ENCODE measurements at places on chromosomes 4 and X.
A peak's percentile ranks its signal among the peaks of the same experiment; 100 is the strongest.

DNA sequence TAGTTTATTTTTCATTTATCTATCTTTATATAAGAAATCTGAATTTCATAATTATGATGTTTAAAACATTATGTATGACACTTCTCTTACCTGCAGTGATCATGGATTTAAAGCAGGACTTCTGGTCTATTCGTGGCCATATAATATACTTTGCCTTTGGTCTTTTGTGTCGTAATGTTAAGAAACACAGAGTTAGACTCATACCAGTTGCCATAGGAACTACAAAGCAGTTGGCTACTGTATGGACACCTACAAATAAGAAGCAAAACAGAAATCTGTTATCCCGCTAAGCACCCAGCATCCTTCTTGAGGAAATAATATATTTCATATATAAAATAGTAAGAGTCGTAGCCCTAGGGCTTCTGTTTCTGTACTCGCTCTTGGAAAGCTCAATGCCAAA is 4.3 kb downstream of the SEPSECS start:
- DNase-seq: no peak

GRCh38 chr4:55338486-55338885 is 7.6 kb upstream of the SRD5A3 start:
- no peak for DNase-seq

DNA sequence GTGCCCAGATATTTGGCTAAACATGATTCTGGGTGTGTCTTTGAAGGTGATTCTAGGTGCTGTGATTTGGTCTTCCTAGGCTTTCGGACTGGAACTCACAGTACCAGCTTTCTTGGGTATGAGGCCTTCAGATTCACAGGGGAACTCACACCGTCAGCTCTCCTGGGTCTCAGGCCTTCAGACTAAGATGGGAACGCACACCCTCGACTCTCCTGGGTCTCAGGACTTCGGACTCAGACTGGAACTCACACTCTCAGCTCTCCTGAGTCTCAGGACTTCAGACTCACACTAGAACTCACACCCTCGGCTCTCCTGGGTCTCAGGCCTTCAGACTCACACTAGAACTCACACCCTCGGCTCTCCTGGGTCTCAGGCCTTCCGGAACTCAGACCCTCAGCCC is 137.7 kb downstream of the CRLF2 start:
- no peak for DNase-seq

DNA sequence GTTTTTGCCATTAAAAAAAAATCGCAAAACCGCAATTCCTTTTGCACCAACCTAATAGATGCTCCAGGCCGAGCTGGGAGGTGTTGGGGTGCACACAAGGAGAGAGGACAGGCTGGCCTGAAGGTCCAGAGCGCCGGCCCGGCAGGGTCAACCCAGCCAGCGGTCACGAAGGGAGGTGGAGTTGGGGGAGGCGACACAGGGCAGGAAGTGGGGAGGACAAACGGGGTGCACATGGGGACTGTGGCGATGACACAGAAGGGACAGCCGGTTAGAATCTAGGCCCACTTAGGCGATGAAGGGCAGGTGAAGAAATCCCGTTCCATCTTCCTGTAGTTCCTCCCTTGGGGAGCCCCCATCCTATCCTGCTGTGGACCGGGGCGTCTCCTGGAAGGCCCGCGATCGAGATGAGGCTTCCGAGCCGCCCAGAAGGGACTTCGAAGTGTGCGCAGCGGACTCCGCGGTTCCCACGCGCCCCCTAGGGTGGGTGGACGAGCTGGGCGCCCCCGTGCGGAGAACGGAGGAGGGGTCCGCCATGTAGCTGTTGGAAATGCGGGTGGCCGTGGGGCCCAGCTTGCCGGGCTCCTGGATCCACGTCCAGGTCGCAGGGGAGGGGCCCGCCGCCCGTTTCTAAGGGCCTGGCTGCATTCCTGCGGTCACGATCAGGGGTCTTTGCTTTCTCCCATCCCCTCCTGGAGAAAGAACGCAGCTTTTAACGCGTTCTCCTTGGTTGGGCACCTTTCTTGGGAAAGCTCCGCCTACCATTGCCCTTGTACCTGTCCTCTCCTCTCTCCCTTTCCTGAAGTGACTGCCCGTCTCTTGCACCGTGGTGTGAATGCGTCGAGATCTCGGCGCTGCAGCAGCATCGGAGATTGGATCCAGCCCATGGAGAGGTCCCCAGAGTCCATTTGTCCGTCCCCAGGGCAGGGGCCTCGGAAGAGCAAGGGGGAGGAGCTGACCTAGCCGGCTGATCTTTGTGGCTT is 17.0 kb upstream of the HPF1 start:
- peak; percentile 5 for DNase-seq

DNA sequence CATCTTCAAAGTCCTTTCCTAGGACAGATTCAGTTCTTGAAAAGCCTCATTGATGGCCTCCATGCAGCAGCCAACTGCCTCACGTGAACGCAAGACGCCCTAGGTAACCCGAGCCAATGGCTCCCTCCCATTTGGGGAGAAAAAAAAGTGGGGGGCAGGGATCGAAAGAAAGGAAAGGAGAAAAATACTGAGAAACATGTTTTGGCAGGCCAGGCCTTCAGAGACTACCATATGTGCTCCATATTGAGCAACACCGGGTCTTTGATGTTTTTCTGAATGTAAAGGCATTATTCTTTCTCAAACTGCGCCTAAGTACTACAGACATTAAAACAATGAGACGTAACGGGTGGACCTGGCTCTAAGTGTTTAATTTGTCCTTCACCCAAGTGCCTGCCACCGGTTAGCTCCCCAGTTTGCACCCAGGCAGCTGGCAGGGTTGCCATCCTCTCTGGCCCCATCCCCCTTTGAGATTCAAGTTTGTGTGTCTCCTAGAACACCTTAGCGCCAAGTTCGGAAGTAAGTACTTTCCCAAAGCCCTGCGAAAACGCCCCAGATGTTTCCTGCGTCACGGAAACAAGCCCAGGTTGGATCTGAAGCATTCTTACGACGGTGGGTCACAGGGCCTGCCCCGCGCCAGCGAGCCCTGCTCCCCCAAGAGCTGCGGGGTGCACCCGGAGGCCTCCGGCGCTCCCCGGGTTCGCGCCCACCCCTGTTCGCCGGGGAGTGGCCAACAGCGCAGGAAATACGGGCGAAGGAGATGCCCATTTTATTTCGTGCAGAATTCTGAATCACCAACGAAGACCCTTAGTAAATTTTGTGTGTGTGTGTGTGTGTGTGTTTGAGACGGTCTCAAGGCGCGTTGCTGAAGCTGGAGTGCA is 30.1 kb downstream of the HAND2 start:
- DNase-seq: no peak

GRCh38 chrX:627510-627981 is 3.0 kb upstream of the SHOX start:
- DNase-seq: no peak

- peak; percentile 96 for DNase-seq
Observed at GRCh38 chr4:2745981-2746806, 9.9 kb downstream of the TNIP2 start.

- no peak for DNase-seq
Observed at GRCh38 chrX:38973322-38973721, 172.1 kb downstream of the MID1IP1 start.

GRCh38 chr4:79915246-79915645 is 157.8 kb downstream of the ANTXR2 start:
- no peak for DNase-seq

DNA sequence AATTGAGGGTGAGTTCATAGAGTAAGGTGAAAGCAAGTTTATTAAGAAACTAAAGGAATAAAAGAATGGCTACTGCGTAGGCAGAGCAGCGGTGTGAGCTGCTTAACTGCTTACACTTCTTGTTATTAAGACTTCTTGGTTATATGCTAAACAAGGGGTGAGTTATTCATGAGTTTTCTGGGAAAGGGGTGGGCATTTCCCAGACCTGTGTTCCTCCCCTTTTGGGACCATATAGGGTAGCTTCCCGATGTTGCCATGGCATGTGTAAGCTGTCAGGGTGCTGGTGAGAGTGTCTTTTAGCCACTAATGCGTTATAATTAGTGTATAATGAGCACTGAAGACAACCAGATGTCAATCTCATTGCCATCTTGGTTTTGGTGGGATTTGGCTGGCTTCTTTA is 126.5 kb downstream of the ARSF start:
- DNase-seq: no peak
